Right atrium auricular region (tissue), 2 donors: ENCODE measurements at places on chromosomes 6 and 20.

- no peak overlapping the region for H3K4me3 ChIP-seq
- DNase-seq, result no peak
- H3K27me3 ChIP-seq, result no peaks in the 10 kb centered on the region
- no peak overlapping the region for H3K27ac ChIP-seq
Observed at GRCh38 chr20:11333634-11334033, 584.1 kb upstream of the BTBD3 start.

GRCh38 chr6:103895136-103895535 lies 964.6 kb downstream of the HACE1 start:
- DNase-seq, result no peak
- H3K36me3 ChIP-seq, result no peaks in the 10 kb centered on the region
- H3K4me1 ChIP-seq, result no peaks in the 10 kb centered on the region
- no peaks in the 10 kb centered on the region for H3K27me3 ChIP-seq

DNA sequence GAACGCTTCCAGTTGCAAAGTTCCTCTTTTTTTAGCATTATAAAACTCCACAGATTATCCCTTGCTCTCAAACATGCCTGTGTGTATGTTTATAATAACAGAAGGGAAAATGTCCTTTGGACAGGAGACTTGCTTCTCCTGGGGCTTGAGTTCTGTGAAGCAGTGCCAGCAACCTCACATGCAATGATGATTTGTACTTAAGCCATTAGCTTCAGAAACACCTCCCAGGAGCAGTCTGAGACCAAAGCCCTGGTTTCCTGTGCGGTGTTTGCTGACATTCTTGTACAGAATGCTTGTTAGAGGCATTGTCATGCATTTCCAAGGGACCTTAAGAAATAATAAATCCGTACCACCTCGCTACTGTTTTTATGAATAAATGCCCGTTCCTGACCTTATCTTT lies 752.8 kb downstream of the CBLN4 start:
- no peak for DNase-seq
- no peak overlapping the region for H3K4me3 ChIP-seq
- H3K27ac ChIP-seq, result peak overlapping the region; percentile 67
- no peaks in the 10 kb centered on the region for H3K36me3 ChIP-seq
- H3K27me3 ChIP-seq, result no peaks in the 10 kb centered on the region

DNA sequence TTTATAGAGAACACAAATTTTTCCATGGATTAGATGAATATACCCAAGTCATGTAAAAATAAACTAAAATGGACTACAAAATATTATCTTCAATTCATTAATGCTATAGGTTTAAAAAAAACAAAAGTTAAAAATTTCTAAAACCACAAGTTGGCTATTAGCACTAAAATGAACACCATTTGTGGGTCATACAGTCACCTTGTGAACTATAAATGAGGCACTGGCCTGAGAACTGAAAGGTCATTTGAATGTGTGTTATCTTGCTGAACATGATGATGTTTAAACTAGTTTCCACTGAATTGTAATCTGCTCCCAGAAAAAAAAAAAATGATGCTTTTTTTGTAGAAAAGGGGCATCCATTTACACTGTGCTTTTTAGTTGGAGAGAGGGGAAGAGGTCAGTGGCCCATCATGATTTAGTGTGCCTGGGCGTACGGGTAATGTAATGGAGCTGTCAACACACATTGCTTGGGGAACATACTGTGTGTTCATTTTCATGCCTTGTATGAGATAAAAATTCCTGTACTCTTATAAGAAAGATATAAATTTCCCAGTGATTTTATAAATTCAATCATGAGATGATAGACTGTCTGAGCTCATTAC lies 96.6 kb upstream of the FKBP1C start:
- no peak overlapping the region for H3K27ac ChIP-seq
- DNase-seq, result no peak
- no peaks in the 10 kb centered on the region for H3K27me3 ChIP-seq
- H3K36me3 ChIP-seq, result no peaks in the 10 kb centered on the region
- H3K4me1 ChIP-seq, result no peaks in the 10 kb centered on the region

- H3K4me1 ChIP-seq, result peaks cover 10% of the 10 kb centered on the region
- no peak overlapping the region for H3K4me3 ChIP-seq
- no peak for DNase-seq
- H3K27me3 ChIP-seq, result no peaks in the 10 kb centered on the region
- H3K27ac ChIP-seq, result peak overlapping the region; percentile 6
- no peaks in the 10 kb centered on the region for H3K36me3 ChIP-seq
Observed at GRCh38 chr6:138818496-138819194, 22.8 kb downstream of the ECT2L start.

- no peak overlapping the region for H3K27ac ChIP-seq
- H3K4me3 ChIP-seq, result no peak overlapping the region
- H3K4me1 ChIP-seq, result no peaks in the 10 kb centered on the region
- no peaks in the 10 kb centered on the region for H3K36me3 ChIP-seq
Observed at GRCh38 chr6:72669324-72669723, 47.5 kb downstream of the KCNQ5 start.

DNA sequence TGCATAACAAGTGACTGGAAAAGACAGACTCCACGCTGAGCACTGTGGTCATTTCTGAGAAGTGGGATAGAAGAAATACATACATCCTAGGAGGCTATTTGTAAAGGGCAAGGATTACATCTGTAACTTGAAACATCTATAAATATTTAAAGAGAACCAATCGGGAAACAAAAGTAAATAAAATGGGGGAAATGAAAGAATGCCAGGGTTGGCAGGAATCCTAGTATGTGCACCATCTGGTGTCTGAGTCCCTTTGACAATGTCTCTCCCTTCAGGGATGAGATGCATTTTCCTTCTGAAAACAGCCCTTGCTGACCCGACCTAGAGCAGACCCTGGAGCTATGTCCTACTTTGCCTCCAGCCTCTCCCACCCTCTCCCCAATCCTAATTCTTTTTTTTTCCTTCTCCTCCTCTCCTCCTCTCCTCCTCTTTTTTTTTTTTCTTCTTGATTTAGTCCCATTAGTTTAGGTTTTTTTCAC lies 53.2 kb downstream of the VSTM2L start:
- H3K4me3 ChIP-seq, result no peak overlapping the region
- no peaks in the 10 kb centered on the region for H3K27me3 ChIP-seq
- H3K4me1 ChIP-seq, result no peaks in the 10 kb centered on the region

DNA sequence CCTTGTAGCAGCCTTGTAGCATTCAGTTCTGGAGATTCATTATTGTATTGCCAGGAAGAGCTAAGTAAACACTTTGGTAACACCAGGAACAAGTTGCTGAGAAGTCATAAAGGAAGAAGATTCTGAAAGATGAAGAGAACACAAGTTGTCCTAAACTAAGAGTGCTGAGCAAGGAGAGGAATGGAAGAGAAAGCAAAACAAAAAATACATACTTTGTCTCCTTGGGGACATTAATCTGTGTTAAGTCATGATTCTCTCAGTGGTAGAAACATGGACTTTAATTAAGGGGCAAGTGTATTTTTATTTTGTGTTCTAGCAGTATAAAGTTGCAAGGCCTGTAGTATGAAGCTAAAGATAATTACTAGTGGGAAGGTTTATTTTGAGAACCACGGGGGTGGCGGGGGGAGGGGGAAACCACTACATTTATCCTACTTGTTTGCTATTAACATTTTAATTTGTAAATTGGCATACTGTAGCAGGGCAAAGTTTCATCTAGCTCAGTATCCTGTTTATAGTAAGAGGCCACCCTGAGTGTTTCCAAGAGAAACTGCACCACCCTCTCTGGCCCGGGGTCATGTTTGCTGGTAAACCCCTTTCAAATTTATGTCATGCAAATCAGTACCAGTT lies 463.0 kb downstream of the CDKAL1 start:
- no peaks in the 10 kb centered on the region for H3K36me3 ChIP-seq
- H3K27ac ChIP-seq, result peak overlapping the region; percentile 26
- H3K27me3 ChIP-seq, result no peaks in the 10 kb centered on the region
- DNase-seq, result no peak
- no peaks in the 10 kb centered on the region for H3K4me1 ChIP-seq
- H3K4me3 ChIP-seq, result no peak overlapping the region

GRCh38 chr6:46338131-46338530 lies 153.1 kb downstream of the RCAN2 start:
- no peak overlapping the region for H3K27ac ChIP-seq
- no peak for DNase-seq
- H3K27me3 ChIP-seq, result no peaks in the 10 kb centered on the region
- no peaks in the 10 kb centered on the region for H3K36me3 ChIP-seq
- no peak overlapping the region for H3K4me3 ChIP-seq
- H3K4me1 ChIP-seq, result no peaks in the 10 kb centered on the region

GRCh38 chr6:41813469-41813868 lies 26.0 kb downstream of the TOMM6 start:
- peaks cover 6% of the 10 kb centered on the region for H3K4me1 ChIP-seq
- no peak overlapping the region for H3K4me3 ChIP-seq

DNA sequence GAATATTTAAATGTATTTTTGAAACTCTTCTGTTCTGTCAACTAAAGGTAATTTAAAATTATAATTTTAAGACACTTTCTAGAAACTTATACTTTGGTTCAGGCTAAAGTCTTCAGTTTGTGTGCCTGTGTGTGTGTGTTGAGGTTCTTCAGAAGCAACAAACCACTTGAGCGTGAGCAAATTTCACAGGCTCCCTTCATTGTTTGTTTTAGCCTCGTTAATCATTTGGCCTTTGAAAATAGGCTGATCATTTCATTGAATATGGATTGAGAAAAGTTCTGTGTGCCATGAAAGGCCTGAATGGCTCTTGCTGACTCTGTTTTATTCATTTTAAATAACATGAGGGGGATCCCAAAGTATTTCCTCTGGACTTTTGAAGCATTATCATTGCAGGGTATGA lies 420.1 kb downstream of the CDKAL1 start:
- H3K36me3 ChIP-seq, result no peaks in the 10 kb centered on the region
- no peak for DNase-seq
- H3K4me3 ChIP-seq, result no peak overlapping the region
- peaks cover 13% of the 10 kb centered on the region for H3K4me1 ChIP-seq
- no peak overlapping the region for H3K27ac ChIP-seq
- no peaks in the 10 kb centered on the region for H3K27me3 ChIP-seq

DNA sequence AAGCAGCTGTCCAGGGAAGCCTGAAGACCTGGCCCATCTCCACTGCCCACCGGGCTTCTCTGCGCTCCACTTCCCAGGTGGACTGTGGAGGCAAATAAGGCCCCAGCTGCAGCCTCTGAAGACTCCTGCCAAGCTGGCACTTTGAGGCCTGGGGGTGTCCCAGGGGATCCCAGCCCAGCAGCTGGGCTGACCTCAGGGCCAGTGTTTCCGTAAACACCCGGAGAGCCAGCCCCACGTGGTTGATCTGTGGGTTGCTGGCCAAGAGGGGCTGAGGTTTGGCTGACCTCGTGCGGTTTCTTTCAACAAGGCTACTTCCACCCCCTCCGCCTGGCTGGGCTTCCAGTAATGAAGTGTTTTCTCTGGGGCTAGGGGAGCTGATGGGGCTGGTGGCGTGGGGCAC lies 12.4 kb upstream of the CCN5 start:
- H3K4me3 ChIP-seq, result no peak overlapping the region
- peak overlapping the region; percentile 81 for H3K27ac ChIP-seq
- no peaks in the 10 kb centered on the region for H3K36me3 ChIP-seq
- no peaks in the 10 kb centered on the region for H3K27me3 ChIP-seq

- no peaks in the 10 kb centered on the region for H3K36me3 ChIP-seq
- no peak for DNase-seq
- no peak overlapping the region for H3K4me3 ChIP-seq
- no peaks in the 10 kb centered on the region for H3K4me1 ChIP-seq
- H3K27ac ChIP-seq, result no peak overlapping the region
Observed at GRCh38 chr20:40948465-40949267, 80.0 kb upstream of the TOP1 start.

DNA sequence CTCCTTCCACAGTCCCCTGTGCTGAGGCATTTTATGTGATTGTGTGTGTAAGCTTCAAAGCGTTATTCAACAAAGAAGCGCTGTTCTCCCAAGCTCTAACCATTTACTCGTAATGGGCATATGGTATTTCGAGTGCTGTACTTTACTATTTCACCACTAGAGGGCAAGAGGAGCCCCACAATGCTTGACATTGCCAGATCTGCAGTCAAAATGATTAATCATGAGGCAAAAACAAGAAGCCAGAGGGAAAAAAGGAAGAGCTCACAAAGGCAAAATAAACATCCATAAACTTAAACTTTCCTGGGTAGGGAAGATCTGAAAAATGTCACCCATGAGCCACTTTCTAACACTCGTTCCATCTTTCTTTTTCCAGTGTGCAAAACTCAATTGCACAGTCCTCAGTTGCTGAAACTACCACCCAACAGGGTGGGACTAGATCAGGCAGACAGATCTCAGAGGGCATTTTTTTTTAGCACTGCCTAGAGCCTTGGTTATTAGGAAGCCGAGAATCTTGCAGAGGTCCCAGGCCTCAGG lies 215.0 kb upstream of the PLCB4 start:
- H3K36me3 ChIP-seq, result no peaks in the 10 kb centered on the region
- no peak for DNase-seq
- peak overlapping the region; percentile 46 for H3K27ac ChIP-seq
- no peaks in the 10 kb centered on the region for H3K27me3 ChIP-seq
- H3K4me1 ChIP-seq, result no peaks in the 10 kb centered on the region
- H3K4me3 ChIP-seq, result no peak overlapping the region

- no peaks in the 10 kb centered on the region for H3K4me1 ChIP-seq
- no peaks in the 10 kb centered on the region for H3K36me3 ChIP-seq
- no peak for DNase-seq
- no peaks in the 10 kb centered on the region for H3K27me3 ChIP-seq
- H3K4me3 ChIP-seq, result no peak overlapping the region
Observed at GRCh38 chr6:139648430-139649000, 274.1 kb upstream of the CITED2 start.

GRCh38 chr6:150705392-150705791 lies 105.7 kb downstream of the PLEKHG1 start:
- DNase-seq, result no peak
- H3K36me3 ChIP-seq, result no peaks in the 10 kb centered on the region
- H3K27ac ChIP-seq, result no peak overlapping the region
- H3K4me1 ChIP-seq, result peaks cover 4% of the 10 kb centered on the region
- no peak overlapping the region for H3K4me3 ChIP-seq

GRCh38 chr6:170106906-170107525 lies 183.9 kb downstream of the DLL1 start:
- H3K27me3 ChIP-seq, result no peaks in the 10 kb centered on the region
- H3K4me1 ChIP-seq, result no peaks in the 10 kb centered on the region
- no peaks in the 10 kb centered on the region for H3K36me3 ChIP-seq
- peak; percentile 43 for DNase-seq

DNA sequence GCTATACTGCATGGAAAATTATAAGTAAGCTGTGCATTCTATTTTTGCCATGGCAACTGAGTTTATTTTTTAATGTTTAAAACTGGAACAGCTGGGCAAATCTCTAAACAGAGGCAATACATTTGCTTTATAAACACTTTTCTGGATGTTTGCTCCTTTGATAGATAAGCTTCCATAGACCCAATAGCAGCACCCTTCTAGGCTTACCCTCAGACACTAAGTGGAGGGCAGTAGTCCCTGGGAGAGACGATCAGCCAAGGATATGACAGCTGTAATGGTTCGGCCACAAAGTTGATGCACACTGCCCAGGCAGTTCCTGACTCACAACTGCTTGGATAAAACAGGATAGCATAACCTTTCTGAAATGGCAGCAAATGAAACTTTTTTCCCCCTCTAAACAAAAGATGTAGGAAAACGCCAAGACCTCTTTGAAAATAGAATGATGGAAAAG lies 8.5 kb upstream of the MRPS10 start:
- H3K4me1 ChIP-seq, result no peaks in the 10 kb centered on the region
- H3K4me3 ChIP-seq, result no peak overlapping the region
- no peak for DNase-seq
- H3K27me3 ChIP-seq, result no peaks in the 10 kb centered on the region
- no peaks in the 10 kb centered on the region for H3K36me3 ChIP-seq

- DNase-seq, result peak; percentile 68
- no peaks in the 10 kb centered on the region for H3K36me3 ChIP-seq
- H3K4me1 ChIP-seq, result no peaks in the 10 kb centered on the region
- no peaks in the 10 kb centered on the region for H3K27me3 ChIP-seq
- no peak overlapping the region for H3K27ac ChIP-seq
- H3K4me3 ChIP-seq, result no peak overlapping the region
Observed at GRCh38 chr6:88380083-88380482, 213.9 kb upstream of the CNR1 start.
